ENCODE measurements at places on chromosomes 2 and 18.
A peak's percentile ranks its signal among the peaks of the same experiment; 100 is the strongest.

GRCh38 chr2:106943468-106944200 lies 57.7 kb upstream of the ST6GAL2 start:
- DNase-seq: no peak

DNA sequence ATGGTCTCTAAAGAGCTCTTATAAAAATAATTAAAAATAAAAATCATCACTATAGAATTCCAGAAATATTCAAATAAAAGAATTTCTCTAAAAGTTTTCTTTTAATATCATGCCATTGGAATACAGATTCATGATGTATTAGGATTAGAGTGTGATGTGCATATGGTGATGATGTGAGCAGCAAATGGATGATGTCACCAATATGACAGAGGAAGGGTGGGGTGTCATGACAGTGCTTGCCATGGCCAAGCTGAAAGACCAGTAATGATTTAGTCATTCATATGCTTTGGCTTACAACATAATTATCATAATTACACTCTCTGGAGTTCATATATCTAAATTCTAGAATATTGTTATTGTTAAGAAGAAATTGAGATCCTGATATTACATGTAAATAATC lies 27.4 kb upstream of the TTC32 start:
- DNase-seq: no peak

DNA sequence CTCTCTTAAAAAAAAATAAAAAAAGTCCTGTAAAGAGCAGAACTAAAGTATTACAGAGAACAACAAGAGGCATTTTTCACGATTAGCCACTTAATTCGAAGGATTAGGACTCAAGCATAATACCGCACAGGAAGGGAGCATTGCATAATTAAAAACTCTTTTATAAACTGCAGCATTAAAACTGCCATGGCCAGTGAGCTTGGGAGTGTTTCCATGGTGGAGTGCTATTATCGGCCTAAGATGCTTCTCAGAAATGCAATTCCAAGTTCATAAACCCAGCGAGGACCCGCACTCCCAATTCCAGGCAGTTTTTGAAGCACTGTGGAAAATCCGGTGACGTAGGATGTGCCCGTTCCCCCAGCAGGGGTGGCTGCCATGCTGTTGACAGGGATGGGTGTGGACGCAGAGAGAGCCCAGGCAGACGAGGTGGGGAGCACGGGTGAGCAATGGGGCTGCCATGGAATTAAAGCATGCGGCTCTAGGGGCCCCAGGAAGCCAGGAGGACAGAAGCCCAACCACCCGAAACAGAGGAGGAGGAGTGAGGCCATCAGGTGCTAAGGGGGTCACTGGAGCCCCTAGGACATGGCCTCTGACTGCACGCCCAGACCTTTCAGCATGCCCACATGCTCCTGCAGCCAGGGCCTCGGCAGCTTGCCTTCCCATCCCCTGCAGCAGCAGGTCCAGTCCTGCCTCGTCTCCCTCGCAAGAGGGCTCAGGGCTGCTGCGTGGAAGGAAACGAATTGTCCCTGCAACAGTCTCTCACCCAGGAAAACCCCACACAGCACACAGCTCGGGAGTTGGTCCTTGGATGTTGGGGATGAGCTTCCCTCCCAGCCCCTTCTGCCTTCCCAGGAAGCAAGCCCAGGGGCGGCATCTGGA lies 233.4 kb downstream of the NDUFA10 start:
- no peak for DNase-seq

DNA sequence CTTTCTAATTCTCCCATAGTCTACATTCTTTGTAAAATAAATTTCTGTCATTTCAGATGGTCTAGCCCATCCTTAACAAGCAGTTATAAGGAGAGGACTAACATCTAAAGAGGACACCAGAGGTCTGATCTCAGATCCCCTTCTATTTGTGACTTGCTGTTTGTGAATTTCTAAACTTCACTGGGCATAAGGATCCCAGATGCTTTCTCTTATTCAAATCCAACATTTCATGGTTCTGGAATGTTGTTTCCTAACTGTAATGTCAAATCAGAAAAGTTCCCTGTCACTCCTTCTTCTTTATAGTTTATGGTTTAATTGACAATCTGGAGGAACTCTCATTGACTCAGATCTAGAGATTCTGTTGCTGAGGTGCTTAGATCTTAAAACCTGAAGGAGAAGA lies 430.2 kb downstream of the MEIS1 start:
- DNase-seq: no peak

DNA sequence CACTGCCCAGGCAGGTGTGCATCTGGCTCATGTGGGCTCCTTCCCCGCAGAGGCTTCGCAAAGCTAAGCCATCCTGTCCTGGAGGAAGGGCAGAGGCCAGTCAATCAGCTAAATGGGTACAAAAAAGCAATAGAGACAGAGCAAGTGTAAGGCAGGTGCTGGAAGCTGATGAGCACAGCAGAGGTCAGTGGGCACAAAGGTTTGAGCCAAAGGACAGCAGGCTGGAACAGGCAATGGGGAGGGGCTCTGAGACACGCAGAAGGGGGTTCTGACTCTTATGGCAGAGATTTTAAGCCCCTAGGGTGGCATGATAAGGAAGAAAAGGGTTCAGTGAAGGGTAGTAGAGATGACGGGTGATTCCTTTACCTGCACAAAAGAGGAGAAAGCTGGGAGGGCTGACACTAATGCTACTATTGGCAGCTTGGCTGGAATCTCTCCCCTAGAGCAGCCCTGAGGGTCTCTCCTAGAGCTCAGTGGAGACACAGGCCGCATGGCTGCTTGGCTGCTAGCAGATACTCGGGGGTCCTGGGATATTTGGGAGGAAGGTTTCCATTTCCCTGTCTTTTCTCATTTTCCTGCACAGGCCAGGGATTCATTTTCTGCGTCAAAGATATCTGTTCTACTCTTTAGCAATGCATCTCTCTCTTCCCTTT lies 132.4 kb downstream of the MYCN start:
- DNase-seq: no peak

- no peak for DNase-seq
These were observed at the start of gene SLC25A52 for GRCh38 chr18:31760695-31761094. Gene SLC25A52 (minus strand): TSS chr18:31760880. CDS start chr18:31760661, 219 bp downstream.

GRCh38 chr18:35991696-35992095 lies 19.2 kb downstream of the RMP24 start:
- no peak for DNase-seq

GRCh38 chr2:96135171-96135570 lies 3.1 kb downstream of the ASTL start:
- DNase-seq: no peak

DNA sequence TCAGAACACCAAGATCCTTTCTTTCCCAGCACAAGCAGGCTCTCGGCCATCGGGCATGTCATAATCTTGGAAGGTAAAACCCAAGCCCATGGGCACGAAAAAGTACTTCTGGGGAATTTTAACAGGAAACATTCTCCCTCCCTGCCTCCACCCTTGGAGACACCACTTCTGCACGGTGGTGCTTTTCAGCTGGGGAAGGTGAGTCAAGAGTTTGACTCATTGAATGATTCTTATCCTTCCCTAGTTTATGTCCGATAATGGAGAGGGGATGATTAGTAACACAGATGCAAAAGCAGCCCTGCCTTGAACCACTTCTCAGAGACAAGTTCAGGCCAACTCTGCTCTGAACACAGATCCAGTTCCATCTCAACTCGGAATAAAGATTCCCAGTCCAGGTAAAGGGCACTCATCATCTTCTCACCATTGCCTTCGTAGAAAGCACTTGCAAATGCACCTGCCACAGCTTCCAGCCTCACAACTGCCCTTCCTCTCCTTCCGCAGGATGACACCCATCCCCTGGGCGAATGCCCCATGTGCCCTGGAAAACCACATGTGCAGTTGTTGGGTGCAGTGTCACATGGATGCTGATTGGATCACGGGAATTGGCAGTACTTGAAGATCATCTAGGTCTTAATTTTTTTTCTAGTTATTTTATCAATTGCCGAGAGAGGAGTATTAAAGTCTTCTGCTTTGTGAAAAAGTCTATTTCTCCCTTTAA lies 136.2 kb downstream of the PXDN start:
- DNase-seq: no peak

GRCh38 chr2:231940795-231941194 lies 14.6 kb upstream of the NPPC start:
- DNase-seq: no peak

GRCh38 chr2:48439102-48439501 lies 90.9 kb upstream of the STON1 start:
- no peak for DNase-seq

DNA sequence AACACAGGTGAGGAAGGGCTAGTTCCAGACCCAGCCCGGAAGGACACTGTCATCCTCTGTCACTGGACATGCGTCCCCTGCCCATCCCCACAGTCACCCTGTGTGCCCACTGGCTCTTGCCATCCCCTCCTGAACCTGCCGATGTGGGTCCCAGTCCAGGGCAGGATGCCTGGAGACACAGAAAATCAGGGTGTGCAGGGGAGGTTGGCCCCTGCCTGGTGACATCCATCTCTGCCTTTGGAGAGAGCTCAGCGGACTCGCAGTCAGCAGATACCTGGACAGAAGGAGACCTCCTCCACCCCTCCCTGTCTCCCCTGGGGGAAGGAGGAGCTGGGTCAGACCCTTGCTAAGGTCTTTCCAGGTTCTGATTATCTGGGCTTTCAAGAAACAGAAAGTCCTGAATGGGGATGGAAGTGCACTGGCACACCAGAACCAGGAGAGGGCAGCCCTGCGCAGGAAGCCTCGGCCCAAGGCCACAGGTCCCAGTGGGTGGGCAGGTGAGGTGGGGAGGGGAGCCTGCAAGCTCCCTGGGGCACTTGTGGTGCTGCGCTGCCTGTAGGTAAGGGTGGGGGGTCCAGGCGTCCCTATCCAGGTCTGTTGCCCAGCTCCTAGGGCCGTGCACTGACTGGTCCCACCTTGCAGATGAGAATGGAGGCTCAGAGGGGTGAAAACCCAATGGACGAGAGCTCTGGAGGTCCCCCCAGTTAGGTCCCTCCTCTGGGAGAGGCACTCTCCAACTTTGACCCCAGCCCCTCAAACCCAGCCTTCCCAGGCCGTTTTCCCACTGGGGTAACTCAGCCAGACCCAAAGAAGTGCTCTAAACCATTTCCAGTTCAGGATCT lies 9.7 kb upstream of the OTOS start:
- peak; percentile 33 for DNase-seq

- no peak for DNase-seq
These were observed 565.9 kb upstream of the ID2 start for GRCh38 chr2:8115966-8116365.

GRCh38 chr2:48551548-48551947 lies 21.6 kb downstream of the STON1 start:
- DNase-seq: no peak

GRCh38 chr2:149733936-149734685 lies 146.5 kb upstream of the MMADHC start:
- DNase-seq: no peak

GRCh38 chr2:8661736-8662135 lies 20.1 kb upstream of the ID2 start:
- no peak for DNase-seq

DNA sequence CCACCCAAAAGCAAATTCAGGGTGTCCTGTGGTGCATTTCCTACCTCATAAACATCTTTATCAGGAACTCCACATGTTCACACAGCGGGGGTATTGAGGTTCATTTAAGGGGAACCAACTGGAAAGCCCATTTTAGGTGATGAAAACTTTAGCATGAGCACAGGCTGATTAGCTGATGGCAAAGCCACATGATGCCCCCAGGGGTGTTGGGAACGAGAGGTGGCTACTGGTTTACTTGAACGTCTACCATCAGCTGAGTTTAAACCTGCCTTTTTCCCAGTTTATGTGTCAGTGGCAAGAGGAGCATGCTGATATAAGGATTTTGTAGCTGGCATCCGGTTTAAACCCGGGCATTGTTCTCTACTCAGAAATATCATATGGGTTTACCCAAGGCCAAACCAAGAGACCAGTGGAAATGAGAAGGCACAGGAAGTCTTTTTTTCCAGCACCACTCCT lies 54.5 kb upstream of the UPP2 start:
- DNase-seq: no peak

DNA sequence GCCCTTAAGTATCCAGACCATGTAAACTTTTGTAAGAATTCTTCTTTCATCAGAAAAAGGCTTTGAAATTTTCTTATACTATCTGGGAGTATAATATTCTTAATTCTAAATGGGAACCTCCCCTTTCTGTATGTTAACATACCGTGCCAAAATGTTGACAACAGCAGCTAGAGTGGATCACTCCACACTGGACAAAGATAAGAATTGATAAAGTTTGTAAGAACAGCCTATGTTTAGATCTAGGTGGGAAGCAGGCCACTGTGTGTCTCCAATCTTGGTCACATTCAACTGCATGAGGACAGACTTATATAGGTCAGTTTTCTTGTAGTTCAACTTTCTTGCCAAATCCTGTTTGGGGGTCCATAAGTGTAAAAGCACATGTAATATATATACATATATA lies 235.7 kb downstream of the RPIA start:
- DNase-seq: no peak

DNA sequence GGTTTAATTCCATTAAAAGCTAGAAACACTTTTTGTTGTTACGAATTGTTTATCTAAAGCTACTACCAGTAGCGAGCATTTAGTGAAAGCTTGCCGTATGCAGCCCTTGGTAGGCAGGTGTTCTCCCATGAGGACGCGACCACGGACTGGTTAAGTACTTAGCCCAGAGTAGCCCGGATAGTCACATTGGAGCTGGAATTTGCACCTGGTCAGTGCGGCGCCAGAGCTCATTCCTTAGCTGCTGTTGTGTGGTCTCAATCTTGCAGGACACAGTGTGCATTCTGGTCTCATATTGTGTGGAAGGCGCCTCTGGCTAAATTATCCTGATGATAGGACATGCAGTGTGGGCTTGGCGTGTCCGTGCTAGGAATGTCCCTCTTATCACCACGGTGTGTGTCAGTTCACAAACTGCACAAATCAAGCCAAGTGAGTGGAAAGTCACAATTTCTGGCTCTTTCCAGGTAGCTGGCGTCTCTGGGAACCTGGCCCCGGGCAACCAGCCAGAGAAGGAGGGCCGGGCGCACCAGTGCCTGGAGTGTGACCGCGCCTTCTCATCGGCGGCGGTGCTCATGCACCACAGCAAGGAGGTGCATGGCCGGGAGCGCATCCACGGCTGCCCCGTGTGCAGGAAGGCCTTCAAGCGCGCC lies 133.3 kb downstream of the ZNF236 start:
- DNase-seq: no peak

DNA sequence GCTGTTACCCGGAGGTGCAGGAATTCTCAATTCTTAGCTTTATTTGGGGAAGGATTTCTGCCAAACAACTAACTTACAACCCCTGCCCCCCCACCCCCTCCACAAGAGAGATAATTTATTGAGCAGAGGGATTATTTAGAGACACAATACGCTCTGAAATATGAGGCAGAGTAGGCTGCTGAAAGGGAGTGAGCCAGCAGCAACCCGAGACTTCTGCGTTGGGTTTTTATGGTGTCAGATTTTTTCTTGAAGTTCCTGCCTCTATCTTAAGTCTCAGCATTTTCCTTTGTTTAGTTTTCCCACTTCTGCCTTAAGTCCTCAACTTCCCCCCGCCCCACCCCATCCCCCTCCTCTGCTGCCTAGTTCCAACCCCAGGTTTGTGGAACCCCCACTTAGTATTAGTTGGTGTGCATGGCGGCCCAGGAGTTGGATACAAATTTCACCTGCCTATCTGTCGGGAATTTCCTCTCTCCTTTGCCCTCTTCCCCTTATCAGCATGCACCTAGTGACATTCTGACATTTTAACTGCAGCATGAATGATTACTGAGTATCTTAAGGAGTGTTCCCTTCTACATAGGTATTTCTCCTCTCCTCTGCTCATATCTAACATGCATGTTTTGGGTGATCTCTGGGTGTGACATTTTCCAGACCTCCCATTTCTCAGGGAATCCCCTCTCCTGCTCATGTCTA lies 1635.9 kb upstream of the LRRTM1 start:
- no peak for DNase-seq
